ENCODE measurements at places on chromosomes 1 and 21. TPM values are rescaled to one million over a fixed set of nuclear protein-coding genes. Genes with fewer than 3 reads are reported as not detected.

GRCh38 chr21:46483300-46484295 lies 24.9 kb downstream of the DIP2A start:
- no peak for DNase-seq

Gene FAM131C
- 0.86 TPM for polyA plus RNA-seq

- DNase-seq = no peak
These were observed 4.6 kb upstream of the WNT2B start for GRCh38 chr1:112504001-112504660.

- DNase-seq = no peak
These were observed 5.1 kb upstream of the BRDT start for GRCh38 chr1:91944087-91944486.

DNA sequence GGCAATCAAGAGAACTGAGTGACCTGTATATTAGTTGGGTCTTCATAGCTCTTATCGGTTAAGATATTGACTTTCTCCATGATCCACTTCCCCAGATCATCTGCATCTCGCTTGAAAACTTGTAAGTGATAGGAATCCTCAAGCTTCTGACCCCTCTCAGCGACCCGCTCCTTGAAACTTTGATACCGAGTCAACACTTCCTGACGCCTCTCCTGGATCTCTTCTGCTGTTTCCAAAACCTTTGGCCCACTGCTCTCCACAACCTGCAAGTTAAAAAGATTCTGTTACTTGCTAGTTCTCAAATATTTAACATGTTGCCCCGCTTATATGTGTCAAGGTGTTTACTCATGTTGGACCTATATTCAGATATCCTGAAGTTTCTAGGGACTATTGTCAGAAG lies 1.4 kb downstream of the SPTA1 start:
- DNase-seq = no peak

Gene S100A16
- polyA plus RNA-seq = 98.6 TPM

- no peak for DNase-seq
These were observed 319.1 kb downstream of the CAMTA1 start for GRCh38 chr1:7104339-7104738.

Gene GJB5
- polyA plus RNA-seq = not detected

DNA sequence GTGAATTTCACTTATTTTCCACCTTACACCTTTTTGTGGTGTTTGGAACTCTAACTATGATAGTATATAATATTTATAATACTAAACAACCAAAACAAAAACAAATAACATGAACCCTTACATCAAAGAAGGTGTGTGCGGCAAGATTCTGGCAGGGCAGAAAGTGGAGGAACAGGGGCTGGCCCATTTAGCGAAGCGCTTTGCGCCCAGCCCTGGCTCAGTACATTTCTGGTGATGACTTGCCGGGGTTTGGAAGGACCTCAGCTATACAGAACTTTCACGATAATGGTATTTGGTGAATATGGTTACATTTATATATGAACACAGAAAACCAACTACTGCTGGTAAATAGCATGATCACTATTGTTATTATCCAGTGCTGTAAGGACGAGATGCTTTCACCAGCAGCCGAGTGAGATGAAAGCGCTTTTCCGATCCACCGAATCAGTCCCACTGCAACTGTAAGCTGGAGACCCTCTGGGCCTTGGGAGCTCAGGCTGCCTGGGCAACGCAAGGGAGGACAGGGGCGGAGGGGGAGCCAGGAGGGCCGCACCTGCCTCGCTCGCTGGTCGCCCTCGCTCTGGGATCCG lies 63.9 kb downstream of the CD247 start:
- no peak for DNase-seq

Data from heart right ventricle (tissue), 16 donors.